ENCODE measurements at places on chromosomes 13 and 19.

GRCh38 chr13:107734891-107735625, 480.3 kb downstream of the LIG4 start:
- no peak for DNase-seq

DNA sequence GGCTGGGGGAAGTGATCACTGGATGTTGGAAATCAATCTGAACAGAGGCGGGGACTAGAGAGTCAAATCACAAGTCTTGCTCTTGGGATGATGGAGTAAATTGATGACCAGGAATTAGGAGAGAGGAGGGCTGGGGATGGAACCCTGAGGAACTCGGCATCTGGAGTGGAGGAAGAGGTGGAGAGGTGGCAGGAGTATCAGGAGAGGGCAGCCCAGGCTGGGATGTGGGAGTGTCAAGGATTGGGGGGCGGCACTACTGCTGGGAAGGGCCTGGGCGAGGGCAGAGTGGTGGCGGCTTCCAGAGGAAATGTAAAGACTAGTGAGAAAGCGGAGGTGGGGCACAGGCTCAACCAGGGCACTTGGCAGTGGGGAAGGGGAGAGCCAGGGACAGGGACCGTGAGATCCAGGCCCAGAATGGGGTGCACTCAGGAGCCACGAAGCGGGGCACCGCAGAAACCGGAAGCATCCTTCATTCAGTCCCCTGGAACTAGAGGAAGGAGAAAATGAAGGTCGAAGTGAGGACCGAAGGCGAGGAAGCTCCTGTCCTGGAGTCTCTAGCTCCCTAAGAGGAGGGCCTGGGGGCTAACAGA, 81.2 kb upstream of the GPR183 start:
- DNase-seq = no peak

- no peak for DNase-seq
Observed at GRCh38 chr19:34661357-34661756, 15.6 kb downstream of the SCGB2B2 start.

- DNase-seq = no peak
Observed at GRCh38 chr13:26987486-26988013, 184.1 kb downstream of the USP12 start.

DNA sequence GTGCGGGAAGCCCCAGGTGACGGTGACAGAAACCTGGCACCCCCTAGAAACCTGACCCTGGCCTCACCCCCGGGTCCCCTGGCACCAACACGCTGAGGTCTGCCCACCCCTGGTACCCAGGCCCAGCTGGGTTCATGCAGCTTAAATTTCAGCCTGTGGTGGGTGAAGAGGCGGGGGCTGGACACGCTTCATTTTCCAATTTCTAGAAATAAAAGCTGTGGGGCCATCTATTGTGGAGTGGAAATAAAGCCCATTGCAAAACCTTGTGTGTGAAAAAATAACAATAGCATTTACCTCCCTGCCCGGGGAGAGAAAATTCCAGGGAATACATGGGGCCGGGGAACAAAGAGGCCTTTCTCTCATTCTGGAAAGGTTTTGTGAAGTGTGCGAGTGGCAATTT, 7.5 kb upstream of the FUT5 start:
- no peak for DNase-seq

GRCh38 chr13:94333131-94333820, 146.2 kb downstream of the DCT start:
- no peak for DNase-seq

- DNase-seq = no peak
Observed at GRCh38 chr19:10817291-10818038, 18.5 kb downstream of the TMED1 start.

- DNase-seq = no peak
Observed at GRCh38 chr19:4987256-4987655, 18.3 kb downstream of the KDM4B start.

- peak; percentile 26 for DNase-seq
Observed at GRCh38 chr19:7751157-7751783, 3.9 kb upstream of the CD209 start.

DNA sequence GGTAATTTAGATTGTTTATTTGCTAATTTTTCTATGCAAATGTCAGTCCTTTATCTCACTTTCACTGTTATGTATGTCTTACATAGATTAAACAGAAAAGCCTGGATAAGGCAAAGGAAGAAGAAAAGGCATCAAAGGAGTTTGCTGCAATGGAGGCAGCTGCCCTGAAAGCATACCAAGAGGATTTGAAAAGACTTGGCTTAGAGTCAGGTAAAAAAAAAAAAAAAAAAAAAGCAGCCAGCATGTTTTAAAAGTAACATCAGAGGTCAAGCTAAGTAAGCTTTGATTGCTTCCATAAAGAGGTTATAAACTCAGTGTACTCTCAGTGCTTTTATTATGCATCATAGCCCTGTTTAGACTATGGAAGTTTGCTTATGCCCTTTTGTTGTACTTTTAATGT, 3.8 kb downstream of the WBP4 start:
- no peak for DNase-seq

DNA sequence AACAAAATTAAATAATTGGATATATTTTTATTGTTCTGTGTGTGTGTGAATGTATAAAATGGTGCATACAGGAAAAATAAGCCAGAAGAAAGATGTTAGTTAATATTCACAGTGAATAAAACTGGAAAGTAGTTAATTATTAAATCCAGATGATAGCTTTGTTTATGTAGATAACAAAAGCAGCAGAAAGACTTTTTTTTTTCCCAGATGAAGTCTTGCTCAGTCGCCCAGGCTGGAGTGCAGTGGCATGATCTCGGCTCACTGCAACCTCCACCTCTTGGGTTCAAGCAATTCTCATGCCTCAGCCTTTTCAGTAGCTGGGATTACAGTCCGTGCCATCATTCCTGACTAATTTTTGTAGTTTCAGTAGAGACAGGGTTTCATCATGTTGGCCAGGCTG, 140.1 kb downstream of the ZNF486 start:
- DNase-seq = no peak

All from activated T-helper 9 cell treated with anti-CD3 and anti-CD28 coated beads, Interleukin-2, amount 50 U/mL, for 16 hours (primary cell).